ENCODE measurements at places on chromosomes 13 and 19.

GRCh38 chr19:36153126-36153525 lies 879 bp upstream of the COX7A1 start:
- no peak for DNase-seq

GRCh38 chr19:54319892-54320670 lies 7.1 kb upstream of the LILRA5 start:
- no peak for DNase-seq

- DNase-seq: peak; percentile 71
Measured at GRCh38 chr13:50401721-50402465, 386.6 kb downstream of the KCNRG start.

GRCh38 chr19:30669329-30670010 lies 297.3 kb downstream of the ZNF536 start:
- peak; percentile 45 for DNase-seq

DNA sequence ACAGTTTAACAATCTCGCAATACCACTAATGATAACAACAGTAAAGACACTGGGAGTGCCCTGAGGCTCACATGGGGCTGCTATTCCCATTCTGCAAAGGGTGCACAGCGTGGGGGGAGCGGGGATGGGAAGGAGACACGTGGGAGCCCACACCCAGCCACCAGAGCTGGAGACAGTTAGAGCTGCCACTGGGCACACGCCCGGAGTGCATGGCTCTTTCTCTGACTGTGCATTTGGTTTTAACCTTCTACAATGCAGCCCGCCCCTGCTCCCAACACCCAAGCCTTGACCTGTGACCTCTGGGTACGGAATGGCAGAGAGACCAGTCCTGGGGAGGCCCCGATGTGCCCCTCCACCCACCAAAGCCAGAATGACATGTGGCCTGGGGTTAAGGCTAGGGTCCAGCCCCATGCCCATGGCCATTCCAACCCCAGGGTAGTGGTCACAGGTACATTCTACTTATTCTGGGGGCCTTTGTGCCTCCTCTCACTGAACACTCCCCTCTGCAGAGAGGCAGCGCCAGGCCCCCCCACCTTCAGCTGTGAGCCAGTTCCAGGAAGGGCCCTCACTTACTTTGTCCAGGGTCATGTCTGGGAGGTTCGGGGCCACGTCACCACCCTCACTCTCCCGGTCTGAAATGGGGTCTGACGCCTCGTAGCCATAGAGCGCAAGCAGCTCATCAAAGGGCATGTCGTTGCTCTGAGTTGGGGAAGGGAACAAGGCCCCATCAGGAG lies 17.1 kb downstream of the MIER2 start:
- DNase-seq: no peak

DNA sequence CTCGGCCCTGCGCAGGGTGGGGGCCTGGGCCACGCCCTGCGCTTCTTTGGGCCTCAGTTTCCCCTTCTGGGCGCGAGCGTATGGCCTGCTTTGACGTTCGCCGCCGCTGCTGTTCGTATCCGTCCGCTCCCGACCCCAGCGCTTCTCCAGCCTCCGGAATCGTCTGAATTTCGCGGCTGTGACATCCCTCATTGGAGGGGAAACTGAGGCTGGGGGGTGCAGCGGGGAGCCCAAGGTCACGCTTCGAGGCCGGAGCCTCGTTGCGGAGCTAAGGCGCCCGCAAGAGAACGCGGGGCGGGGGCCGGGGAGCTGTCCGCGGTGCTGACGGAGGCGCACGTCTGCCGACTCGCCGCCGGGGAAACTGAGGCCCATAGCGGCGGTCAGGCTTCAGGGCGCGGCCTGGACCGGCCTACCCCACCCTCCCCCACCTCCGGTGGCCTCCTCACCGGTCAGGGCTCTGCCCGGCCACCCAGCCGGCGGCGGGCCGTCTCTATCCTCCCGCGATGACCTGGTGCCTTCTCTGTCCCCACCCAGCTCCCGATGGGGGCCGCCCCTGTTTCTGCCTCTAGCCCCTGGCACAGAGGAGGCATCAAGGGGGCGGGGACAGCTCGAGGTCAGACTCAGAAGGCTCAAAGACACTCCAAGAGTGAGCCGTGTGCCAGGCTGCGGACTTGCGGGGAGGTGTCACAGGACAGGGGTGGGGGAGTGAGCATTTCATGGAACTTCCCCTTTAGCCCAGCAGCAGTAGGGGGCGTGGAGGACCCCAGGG lies 3.0 kb upstream of the APC2 start:
- no peak for DNase-seq

DNA sequence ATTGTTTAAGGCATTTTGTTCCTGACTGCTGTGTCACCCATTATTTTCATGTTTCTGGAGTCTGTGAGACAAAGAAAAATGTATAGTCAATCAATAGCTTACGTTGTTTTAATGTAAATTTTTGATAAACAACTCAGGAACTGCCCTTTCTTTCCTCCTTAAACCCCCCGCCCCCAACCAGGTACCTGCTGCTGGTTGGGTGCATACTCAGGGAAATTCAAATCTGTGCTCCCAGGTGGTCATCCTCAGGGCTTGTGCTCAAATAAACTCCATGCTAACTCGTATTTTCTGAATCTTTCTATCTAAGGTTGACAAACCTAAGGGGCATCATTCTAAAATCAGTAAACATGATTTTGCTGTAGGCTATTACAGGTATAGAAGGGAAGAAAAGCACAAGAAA lies 4.1 kb upstream of the CDC16 start:
- DNase-seq: no peak

DNA sequence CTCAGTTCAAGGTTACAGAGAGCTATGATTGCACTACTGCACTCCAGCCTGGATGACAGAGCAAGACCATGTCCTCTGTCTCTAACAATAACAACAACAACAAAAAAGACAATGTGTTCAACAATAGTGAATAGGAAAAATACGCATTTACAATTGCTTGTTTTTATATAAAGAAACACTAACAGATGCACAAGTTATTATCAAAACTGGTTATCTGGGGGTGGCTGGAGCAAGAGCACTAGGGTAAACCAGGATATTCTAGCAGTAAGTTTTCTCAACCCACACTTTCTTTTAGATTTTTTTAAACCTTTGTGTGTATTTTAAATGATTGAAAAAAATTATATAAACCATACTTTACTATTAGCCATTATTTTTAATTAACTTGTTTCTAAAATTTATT lies 33.1 kb downstream of the ZNF44 start:
- no peak for DNase-seq

- DNase-seq: no peak
Measured at GRCh38 chr13:24071423-24072075, 89.0 kb upstream of the SPATA13 start.

- no peak for DNase-seq
Measured at GRCh38 chr19:49679771-49680413, 2.8 kb downstream of the PRMT1 start.

GRCh38 chr13:75931116-75931515 lies 295.0 kb downstream of the LMO7 start:
- DNase-seq: peak; percentile 29

GRCh38 chr13:44306371-44307192 lies 67.0 kb upstream of the SERP2 start:
- DNase-seq: peak; percentile 97

DNA sequence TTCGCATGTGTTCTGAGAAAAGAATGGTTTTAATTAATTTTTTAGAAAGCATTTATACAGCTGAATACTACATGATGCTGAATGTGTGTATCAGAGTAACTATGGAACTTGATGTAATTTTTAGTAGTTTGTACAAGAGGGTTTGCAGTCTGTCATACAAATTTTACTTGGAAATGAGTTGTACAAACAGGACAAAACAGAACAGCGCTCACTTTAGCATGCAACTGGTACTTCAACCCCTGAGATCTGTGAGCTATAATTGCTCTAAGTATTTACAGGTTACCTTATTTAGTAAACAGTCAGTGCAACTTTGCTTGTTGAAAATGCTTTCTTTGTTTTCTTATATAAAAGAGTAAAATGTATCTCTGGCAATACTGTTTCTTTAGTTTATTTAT lies 706 bp downstream of the TNFRSF19 start:
- DNase-seq: no peak

GRCh38 chr13:112634102-112634501 lies 46.1 kb upstream of the TUBGCP3 start:
- no peak for DNase-seq

DNA sequence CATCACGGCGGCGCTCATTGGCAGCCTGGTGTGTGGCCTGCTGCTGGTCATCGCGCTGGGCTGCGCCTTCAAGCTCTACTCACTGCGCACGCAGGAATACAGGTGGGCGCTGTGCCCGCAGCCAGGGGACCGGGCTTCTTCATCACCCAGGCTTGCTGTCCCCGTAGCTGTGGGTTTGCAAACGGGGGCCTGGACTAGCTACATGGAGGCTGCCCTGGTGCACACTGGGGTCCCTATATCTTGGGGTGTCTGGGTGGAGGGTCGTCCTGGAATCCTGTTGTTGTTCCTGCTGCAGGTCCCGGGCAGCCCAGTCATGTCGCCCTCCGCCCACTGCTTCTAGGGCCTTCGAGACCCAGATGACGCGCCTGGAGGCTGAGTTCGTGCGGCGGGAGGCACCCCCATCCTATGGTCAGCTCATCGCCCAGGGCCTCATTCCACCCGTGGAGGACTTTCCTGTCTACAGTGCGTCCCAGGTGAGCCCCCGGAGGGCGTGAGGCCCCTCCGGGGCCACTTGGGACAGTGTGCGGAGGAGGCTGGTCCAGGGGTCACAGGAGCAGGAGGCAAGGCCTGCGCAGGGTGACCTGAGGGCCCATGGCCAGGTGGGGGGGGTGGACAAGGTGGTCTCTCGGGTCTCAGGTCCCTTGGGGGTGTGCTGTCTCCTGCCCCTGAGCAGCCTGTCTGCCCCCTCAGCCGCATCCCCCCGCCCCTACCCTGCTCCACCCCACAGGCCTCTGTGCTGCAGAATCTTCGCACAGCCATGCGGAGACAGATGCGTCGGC lies 12.3 kb downstream of the LRP3 start:
- no peak for DNase-seq

- no peak for DNase-seq
Measured at GRCh38 chr13:101626925-101627555, 174.6 kb downstream of the ITGBL1 start.

- DNase-seq: no peak
Measured at GRCh38 chr19:8141726-8142512, 7.5 kb downstream of the FBN3 start.

DNA sequence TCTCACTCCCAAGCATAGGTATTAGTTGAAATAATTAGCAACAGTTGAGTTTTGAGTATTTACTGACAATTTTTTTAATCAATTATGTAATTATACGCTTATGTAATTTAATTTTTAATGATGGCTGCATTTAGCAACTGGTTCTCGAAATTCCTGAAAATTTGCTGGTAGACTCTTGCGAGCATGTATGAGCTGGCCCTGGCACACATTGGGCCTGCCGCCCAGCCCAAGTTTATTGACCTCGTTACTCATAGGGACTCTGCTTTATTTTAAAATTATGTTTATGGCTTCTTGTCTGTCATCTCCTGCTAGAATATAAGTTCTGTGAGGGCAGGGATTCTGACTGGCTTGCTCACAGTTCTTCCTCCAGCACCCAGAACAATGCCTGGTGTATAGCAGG lies 6.7 kb downstream of the KLK14 start:
- DNase-seq: no peak

DNA sequence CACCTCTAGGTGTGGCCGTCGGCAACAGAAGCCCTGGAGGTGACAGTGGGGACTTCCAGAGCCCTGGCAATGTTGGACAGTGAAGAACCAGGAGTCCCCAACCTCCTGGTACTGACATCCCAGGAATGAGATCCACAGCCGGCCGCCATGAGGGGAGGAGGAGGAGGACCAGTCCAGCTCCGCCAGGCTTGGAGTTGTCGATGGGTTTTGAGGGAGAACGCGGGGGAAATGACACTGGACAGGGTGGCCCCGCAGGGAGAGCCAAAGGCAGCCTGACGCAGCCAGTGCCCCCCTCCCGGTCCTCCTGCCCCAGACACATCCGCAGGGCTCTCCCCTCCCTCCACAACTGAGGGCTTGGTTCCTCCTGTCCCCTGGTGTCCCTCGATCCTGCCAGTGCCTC lies 57.9 kb downstream of the SPACA7 start:
- DNase-seq: no peak

GRCh38 chr13:99281811-99282263 lies 23.7 kb upstream of the GPR18 start:
- DNase-seq: no peak

DNA sequence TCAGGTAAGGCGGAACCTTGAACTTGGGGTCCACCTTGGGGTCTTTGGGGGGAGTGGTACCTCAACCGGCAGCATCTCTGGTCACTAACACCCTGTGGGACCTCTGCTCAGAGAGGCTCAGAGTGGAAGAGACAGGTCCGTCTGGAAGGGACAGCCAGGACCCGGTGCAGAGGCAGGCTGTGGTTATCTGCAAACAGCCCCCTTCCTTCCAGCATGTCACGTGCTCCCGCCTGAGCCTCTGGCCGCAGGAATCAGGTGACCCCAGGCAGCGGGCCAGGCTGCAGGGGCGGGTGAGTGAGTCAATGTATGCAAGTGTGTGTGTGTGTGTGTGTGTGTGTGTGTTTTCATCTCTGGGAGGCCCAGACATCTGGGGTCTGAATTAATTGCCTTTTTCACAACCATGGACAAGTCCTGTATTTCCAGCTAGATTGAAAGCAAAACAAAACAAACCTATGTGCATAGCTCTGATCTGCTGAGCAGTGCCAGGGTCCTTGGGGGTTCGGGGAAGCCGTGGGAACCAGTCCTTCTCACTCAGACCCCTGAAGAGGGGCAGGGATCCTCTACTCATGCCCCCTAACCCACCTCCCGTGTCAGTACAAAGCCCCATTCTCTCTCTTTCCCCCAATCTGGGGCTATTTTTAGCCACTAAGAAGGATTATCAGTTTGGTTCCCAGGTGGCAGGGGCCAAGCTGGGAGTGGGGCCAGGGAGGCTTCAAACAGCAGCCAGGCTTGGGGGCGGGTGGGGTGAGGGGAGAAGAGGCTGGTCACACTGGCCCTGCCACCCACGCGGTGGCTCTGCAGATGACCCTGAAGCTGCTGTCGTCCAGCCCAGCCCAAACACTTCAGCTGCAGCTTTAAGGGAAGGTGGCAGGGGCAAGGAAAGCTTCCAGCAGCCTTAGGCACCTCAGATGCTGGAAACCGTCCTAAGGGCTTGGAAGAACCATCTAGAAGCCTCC lies 31.4 kb downstream of the CERS4 start:
- DNase-seq: peak; percentile 69

DNA sequence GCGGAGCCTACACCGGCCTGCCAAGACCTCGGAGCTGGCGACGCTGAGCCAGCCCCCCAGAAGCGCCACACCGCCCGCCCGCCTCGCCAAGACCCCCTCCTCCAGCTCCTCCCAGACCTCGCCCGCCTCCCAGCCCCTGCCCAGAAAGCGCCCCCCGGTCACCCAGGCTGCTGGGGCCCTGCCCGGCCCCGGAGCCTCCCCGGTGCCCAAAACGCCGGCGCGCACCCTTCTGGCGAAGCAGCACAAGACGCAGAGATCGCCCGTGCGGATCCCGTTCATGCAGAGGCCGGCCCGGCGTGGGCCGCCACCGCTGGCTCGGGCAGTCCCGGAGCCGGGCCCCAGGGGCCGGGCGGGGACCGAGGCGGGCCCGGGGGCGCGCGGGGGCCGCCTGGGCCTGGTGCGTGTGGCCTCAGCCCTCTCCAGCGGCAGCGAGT lies 10.2 kb downstream of the C19orf25 start:
- DNase-seq: peak; percentile 39

DNA sequence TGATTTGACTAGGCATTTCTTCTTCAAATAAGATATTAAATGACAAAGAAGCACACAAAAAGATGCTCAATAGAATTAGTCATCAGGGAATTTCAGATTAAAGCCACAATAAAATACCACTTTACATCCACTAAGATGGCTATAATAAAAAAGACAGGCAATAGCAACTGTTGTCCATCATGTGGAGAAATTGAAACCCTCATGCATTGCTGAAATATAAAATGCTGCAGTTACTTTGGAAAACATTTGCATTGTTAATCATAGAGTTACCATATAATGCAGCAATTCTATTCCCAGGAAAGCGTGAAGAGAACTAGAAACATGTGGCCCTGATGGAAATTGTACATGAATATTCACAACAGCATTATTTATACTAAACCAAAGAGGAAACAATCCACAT lies 605.5 kb upstream of the SLITRK1 start:
- DNase-seq: no peak

Measured in fibroblast of skin of back (primary cell).